ENCODE measurements at places on chromosomes 3 and 15.

GRCh38 chr3:72761410-72761809 lies 86.8 kb downstream of the SHQ1 start:
- DNase-seq: no peak

DNA sequence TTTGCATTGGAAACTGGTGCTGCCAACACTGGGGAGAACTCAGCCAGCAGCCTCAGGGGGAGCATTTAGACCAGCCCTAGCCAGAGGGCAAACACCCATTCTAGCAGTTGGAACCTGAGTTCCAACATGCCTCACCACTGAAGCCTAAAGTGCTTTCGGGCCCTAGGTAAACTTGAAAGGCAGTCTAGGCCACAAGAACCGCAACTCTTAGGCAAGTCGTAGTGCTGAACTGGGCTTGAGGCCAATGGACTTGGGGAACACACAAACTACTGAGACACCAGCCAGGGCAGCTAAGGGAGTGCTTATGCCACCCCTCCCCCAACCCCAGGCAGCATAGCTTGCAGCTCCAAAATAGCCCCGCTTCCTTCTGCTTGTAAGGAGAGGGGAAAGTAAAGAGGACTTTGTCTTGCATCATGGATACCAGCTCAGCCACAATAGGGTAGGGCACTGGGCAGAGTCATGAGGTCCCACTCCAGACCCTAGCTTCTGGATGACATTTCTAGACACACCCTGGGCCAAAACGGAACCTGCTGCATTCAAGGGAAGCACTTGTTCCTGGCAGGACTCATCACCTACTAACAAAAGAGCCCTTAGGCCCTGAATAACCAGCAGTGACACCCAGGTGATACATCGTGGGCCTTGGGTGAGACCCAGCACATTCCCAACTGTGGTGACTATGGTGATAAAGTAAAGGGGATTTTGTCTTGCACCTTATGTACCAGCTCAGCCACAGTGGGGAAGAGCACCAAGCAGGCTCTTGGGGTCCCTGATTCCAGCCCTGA lies 37.3 kb upstream of the TEX9 start:
- DNase-seq: no peak

DNA sequence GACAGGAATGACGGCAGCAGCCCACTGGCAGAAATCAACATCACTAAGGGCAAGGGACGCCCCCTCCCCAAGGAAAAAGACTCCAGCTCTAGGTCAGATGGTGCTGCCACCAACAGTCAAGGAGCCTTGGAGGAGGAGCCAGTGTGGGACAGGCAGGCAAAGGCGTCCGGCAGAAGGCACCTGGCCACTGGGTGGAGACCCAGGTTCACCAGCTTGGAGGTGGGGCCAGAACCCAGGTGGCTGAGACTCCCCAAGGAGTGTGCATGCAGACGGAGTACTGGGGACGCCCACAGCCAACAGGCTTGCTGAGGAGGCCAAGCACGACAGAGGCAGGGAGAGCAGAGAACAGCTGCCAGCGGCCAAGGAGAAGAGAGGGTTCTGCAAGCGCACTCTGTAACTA lies 35.2 kb downstream of the PTPN23 start:
- DNase-seq: no peak

DNA sequence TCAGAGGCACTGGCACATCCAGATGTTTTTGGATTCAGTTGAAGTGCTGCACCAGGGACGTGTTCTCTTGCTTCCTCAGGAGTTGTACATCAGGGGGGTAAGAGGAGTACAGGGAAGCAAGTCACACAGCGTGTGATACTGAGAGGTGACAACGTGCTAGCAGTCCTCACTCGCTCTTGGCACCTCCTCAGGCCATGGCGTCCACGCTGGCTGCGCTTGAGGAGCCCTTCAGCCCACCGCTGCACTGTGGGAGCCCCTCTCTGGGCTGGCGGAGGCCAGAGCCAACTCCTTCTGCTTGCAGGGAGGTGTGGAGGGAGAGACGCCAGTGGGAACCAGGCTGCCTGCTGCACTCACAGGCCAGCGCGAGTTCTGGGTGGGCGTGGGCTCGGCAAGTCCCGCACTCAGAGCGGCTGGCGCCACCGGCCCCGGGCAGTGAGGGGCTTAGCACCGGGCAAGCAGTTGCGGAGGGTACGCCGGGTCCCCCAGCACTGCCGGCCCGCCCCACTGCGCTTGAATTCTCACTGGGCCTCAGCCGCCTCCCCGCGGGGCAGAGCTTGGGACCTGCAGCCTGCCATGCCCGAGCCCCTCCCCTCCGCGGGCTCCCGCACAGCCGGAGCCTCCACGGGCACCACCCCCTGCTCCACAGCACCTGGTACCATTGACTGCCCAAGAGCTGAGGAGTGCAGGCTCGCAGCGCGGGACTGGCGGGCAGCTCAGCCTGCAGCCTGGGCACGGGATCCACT lies 64.5 kb downstream of the PLD1 start:
- DNase-seq: no peak

- DNase-seq: no peak
These were observed 50.6 kb downstream of the B3GNT5 start for GRCh38 chr3:183303690-183304089.

Data from activated naive CD4-positive, alpha-beta T cell treated with Interleukin-2 at 50 U/mL for 16 hours (primary cell).